ENCODE measurements at places on chromosomes 1 and 21.

GRCh38 chr1:45411510-45411899, 71.3 kb upstream of the MUTYH start:
- DNase-seq, result no peak

- no peak for DNase-seq
Measured at GRCh38 chr1:25936947-25937346, 30.7 kb upstream of the STMN1 start.

DNA sequence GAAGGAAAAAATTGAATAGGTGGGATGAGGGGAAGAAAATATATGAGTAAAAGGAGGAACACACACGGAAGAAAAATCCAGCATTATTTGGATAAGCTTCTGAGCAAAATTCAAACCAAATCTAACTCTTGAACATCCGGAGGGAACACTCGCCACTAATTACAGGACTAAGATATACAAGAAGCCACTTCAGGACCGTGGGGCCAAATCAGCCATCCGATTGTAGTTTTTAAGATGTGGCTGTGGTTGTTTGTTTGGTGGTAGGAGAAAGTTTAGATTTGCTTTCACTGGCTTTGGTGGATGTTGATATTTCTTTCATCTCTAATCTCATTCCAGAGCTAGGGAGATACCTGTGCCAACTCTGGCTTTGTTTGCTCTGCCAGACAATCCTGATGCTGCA, 43.7 kb upstream of the ADAMTS1 start:
- no peak for DNase-seq

- DNase-seq, result no peak
Measured at GRCh38 chr1:162349635-162350330, 26.9 kb downstream of the SPATA46 start.

- no peak for DNase-seq
Measured at GRCh38 chr21:20613654-20614053, 384.6 kb upstream of the NCAM2 start.

- DNase-seq, result no peak
Measured at GRCh38 chr1:230342019-230342418, 84.1 kb downstream of the PGBD5 start.

DNA sequence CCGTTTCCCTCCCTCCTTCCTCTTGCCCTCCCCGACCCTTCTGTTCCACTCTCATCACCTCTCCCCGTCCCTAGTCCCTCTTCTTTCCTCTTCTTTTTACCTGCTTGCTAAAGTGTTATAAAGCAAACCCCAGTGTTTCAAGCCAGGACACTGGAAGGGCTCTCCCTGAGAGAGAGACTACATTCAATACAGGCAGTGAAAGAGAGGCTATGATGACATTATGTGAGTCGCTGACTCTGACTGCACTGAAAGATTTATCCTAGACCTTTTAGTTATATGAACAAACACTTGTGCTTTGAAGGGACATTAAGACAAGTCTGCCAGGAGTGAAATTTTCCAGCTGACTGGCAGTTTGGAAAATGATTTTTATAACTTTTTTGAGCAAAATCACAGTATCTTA, 155.7 kb downstream of the S1PR1 start:
- DNase-seq, result no peak

- DNase-seq, result peak; percentile 38
Measured at GRCh38 chr1:150813028-150813707, 5.1 kb upstream of the CTSK start.

GRCh38 chr21:44090325-44090724, 16.9 kb upstream of the PWP2 start:
- peak; percentile 85 for DNase-seq

GRCh38 chr21:29182691-29183092, 52.2 kb downstream of the MAP3K7CL start:
- no peak for DNase-seq

All from NAMALWA (cell line).